ENCODE measurements at places on chromosomes 11 and 22. TPM values are rescaled to one million over a fixed set of nuclear protein-coding genes. Genes with fewer than 3 reads are reported as not detected.
A peak's percentile ranks its signal among the peaks of the same experiment; 100 is the strongest.

GRCh38 chr11:86518211-86518610 lies 143.5 kb downstream of the CCDC81 start:
- DNase-seq: no peak

DNA sequence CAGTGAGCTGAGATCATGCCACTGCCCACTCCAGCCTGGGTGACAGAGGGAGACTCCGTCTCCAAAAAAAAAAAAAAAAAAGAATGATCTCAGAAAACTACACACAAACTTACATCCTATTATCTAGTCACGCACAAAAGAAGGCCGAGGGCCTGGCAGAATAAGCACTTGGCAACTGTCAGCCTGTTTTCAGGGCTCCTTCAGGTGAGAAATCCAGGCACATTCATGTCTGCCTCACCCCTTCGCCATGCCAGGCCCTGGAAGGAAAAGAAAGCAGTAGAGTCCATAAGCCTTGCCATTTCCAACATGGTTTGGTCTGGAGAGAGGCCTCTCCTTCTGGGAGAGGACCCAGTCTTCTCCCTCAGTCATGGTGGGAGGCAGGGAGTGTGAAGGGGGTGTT lies 30.9 kb downstream of the C11orf58 start:
- DNase-seq: no peak

- DNase-seq: no peak
Observed at GRCh38 chr11:106761745-106762144, 256.5 kb downstream of the GUCY1A2 start.

- DNase-seq: no peak
Observed at GRCh38 chr11:132351050-132351449, 980.6 kb downstream of the NTM start.

- DNase-seq: no peak
Observed at GRCh38 chr11:134901542-134901941, 489.5 kb upstream of the B3GAT1 start.

The CASP5 gene
- total RNA-seq: 9.7 TPM

DNA sequence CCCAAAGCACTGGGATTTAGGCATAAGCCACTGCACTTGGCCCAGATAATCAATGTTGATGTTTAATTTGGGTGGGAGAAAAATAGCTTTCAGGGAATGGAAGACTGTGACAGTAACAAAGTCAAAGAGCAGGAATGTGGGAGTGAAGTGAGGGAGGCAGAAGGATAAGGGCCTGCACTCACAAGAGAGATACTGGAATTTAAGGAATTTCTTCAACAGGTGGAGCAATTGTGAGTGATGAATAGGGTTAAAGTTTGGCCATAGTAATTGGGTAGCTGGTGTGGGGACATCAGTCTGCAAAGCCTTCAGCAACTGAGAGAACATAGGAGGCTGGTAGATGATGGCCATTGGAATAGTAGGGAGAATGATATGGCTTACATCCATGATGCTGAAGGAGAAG lies 8.6 kb upstream of the APBB1 start:
- no peak for DNase-seq

DNA sequence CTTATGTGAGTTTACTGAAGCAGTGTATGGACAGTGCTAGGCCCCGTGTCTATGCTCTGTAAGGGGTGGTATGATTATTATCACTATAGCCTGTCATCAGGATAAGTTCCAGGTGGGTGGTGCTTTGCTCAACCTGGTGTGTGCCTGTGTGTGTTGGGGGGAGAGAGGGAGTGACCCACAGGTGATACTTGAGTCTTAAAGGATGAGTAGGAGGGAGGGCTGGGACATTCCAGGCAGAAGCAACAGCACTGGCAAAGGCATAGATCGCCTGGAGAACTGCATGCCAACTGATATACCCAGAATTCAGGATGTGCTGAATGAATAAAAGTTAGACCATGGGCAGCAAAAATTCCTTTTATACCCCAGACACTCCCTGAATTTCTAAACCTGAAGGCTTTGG lies 4.5 kb downstream of the KIAA1671 start:
- DNase-seq: no peak

GRCh38 chr11:2677127-2677526 lies 22.7 kb downstream of the KCNQ1OT1 start:
- no peak for DNase-seq

- peak; percentile 72 for DNase-seq
Observed at GRCh38 chr11:3123305-3123704, 41.8 kb downstream of the OSBPL5 start.

DNA sequence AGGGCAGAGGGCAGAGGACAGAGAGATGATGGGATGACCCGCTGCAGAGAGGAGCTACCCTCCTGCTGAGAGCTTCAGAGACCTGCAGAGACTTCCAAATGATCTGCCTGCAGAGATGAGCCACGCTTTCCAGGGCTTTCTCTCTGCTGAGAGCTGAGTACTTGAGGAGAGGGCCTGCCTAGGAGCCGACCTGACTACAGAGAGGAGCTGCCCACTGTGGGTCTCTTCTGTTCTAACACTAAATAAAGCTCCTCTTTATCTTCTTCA lies 45.9 kb upstream of the SC5D start:
- no peak for DNase-seq

- no peak for DNase-seq
Observed at GRCh38 chr22:49048591-49048990, 779.1 kb downstream of the BRD1 start.

- DNase-seq: no peak
Observed at GRCh38 chr22:43457002-43457401, 45.2 kb downstream of the MPPED1 start.

The POU2F3 gene
- 0.27 TPM for total RNA-seq

- DNase-seq: peak; percentile 89
Observed at GRCh38 chr11:79440571-79441460, at the start of gene TENM4. Gene TENM4 (minus strand): TSS chr11:79441030. CDS start chr11:79069944, 371,086 bp downstream.

DNA sequence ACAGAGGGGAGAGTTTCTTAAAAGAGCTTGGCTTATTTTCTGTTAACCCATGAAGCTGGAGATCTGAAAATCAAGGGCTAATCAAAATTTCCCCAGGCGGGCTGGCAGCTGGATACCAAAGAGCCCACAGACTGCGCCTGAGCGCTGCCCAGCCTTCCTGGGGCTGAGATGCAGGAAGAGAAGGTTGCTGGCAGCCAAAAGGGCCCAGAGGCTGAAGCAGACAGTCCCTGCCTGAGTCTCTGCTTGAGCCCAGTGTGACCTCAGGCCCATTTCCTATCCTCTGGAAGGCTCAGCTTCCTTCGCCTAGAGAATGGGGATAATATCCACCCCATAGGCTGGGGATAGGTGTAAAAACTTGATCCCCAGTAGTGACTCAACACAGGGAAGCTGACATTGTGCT lies 49.1 kb downstream of the ARRB1 start:
- no peak for DNase-seq

GRCh38 chr22:48167238-48167637 lies 1404.8 kb downstream of the TBC1D22A start:
- no peak for DNase-seq

The ART1 gene
- not detected for total RNA-seq

DNA sequence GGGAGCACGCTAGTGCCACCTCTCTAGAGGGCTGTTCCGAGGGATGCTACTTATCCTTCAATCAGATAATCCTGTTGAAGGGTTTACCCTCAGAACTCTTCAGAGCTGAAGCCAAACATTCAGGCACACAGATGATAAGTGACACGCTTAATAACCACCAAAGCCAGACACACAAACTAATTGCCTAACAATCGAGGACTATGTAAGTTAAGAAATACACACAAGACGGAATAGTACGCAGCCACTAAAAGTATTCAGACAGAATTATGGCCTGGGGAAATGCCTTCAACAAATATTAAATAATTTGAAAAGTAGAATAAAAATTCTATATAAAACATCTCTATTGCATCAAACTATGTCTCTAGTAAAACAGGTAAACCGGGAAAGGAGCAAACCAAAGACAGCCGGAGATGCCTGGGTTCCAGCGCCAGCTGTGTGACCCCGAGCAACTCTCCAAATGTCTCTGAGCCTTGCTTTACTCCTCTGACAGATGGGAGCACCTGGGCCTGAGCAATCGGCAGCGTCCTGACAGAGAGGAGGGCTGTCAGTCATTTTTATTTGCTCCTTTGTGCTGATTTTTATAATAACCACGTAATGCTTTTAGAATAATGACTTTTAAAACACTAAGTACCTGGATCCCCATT lies 11.3 kb downstream of the LRFN4 start:
- no peak for DNase-seq

- DNase-seq: no peak
Observed at GRCh38 chr11:16036218-16036617, 320.1 kb downstream of the SOX6 start.

GRCh38 chr11:102516179-102516578 lies 14.4 kb downstream of the MMP7 start:
- DNase-seq: no peak

DNA sequence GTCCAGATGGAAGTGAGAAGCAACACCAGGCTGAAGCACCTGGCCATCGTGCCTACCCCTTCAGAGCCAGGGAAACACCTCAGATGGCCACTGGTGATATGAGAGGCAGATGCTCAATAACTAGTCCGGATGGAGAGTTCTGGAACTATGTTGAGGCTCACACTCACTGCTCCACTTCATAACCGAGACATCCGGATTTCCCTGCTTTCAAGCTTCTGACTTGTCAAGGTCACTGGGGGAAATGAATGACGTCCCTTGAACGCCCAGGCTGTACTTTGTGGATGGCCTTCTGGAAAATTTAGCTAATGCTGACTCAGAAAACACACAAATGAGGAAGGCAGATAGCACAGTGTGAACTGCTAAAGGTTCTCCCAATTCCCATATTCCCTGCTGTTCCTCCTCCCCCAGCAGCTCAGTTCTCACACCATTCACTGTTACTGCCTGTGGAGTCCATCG lies at the start of gene LYVE1:
LYVE1 (minus strand) TSS at position 180 of the 456 bp plus-strand sequence; CDS start at position 47, 133 bp downstream.
- no peak for DNase-seq

The MISFA gene
- total RNA-seq: 4.3 TPM

- no peak for DNase-seq
Observed at GRCh38 chr11:8910649-8911026, 351 bp upstream of the AKIP1 start.

GRCh38 chr11:3010004-3010403 lies 17.9 kb upstream of the NAP1L4 start:
- DNase-seq: no peak

- DNase-seq: no peak
Observed at GRCh38 chr11:44464741-44465140, 100.7 kb upstream of the CD82 start.

- DNase-seq: no peak
Observed at GRCh38 chr22:28395920-28396753, 283.5 kb downstream of the TTC28 start.

The SMIM35 gene
- 0.23 TPM for total RNA-seq

DNA sequence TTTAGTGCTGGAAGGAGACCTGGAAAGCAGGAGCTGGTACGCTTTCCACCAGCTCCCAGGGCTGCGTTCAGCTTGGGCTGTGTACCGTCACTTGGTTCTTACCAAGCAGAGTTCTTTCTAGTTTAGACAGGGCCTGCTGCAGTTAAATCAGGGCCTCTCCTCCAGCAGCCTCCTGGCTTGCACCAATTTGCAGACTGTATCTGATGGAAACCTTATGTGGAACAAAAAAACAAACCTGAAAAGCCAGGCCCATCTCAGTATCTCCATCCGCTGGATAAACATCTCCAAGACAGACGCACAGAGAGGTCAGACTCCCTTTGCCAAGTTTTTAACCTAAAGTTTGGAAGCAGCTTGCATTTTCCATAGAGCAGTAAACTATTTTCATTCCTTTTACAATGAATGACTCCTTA lies 288.6 kb upstream of the SORL1-AS1 start:
- DNase-seq: no peak

DNA sequence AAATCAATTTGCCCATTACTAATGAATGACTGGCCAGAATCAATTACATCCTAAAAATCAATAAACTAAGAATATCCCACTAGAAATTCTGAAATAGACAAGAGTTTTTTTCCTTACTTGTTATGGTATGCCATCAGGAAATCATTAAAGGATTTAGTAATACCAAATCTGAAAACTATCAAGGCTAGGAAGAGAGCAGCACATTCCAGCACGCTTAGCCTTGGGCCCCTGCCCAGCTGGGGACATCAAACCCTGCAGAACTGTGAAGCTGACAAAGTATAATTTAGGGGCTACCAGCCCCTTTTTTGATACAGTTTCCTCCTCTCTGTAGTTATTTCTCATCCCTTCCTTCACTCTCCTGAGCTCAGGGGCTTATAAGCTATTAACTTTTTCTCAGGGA lies 247.8 kb upstream of the ZC3H12C start:
- DNase-seq: no peak

DNA sequence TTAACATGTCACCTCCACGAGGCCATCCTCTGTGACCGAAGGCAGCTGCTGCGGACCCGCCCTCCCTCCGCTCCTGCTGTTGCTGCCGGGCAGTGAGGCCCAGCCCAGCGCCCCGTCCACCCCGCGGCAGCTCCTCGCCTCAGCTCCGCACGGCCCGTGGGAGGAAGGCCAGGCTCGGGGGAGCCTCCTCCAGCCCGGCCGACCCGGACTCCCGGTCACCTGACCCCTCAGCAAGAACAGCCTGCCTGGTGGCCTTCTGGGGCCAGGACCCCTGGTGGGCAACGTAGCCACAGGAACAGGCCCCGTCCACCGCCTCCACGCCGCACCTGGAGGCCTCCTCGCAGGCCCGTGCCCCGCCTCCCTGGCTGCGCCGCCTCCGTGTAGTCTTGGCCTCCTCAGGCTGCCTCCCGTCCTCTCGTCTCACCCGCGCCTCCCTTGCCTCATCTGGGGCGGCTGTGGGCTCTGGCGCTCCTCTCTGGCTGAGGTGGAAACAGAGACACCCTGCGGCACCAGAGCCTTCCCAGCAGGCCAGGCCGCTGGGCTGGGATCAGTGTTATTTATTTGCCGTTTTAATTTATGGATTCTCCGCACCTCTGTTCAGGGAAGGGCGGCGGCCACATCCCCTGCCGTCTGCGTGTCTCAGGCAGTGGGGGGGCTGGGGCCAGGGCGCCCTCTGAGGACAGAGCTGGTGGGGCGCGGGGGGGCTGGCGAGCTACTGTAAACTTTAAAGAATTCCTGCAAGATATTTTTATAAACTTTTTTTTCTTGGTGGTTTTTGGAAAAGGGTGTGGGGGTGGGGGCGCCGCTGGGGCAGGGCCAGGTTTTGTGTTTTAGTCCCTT lies 25.4 kb downstream of the MOB2 start:
- no peak for DNase-seq

The CRYBA4 gene
- not detected for total RNA-seq

The GAS2L1 gene
- 34.9 TPM for total RNA-seq

DNA sequence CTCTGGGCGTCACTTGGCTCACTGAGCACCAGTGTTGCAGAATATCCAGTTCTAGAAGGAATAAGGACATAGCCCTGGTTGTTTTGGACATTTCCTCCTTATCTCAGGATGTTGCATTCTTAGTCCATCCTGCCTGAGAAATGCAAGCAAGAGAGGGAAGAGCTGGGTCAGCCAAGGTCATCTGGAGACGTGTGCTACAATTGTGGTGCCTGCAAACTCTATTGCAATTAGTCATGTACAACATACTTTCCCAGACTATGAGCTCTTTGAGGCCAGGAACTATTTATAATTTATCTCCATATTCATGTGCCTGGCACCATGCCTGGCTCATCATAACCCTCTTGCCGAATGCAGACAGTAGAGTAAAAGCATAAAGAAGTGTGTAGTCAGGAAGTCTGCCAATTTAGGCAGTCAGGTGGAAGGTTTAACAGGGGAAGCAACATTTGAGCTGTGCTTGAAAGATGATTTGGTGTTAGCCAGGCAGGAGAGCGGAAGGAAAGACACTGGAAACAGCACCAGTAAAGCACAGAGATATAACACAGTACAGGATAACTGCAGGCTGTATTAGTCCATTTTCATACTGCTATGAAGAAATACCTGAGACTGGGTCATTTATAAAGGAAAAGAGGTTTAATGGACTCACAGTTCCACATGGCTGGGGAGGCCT lies 129.4 kb upstream of the PAX6 start:
- DNase-seq: no peak

The TESMIN gene
- total RNA-seq: 3.6 TPM

The MMP8 gene
- 25.4 TPM for total RNA-seq

GRCh38 chr11:75383246-75383645 lies 16.1 kb upstream of the RPS3 start:
- peak; percentile 79 for DNase-seq
